ENCODE measurements at places on chromosomes 16 and 17.

- no peak for DNase-seq
These were observed 24.6 kb upstream of the COX10 start for GRCh38 chr17:14044702-14045101.

DNA sequence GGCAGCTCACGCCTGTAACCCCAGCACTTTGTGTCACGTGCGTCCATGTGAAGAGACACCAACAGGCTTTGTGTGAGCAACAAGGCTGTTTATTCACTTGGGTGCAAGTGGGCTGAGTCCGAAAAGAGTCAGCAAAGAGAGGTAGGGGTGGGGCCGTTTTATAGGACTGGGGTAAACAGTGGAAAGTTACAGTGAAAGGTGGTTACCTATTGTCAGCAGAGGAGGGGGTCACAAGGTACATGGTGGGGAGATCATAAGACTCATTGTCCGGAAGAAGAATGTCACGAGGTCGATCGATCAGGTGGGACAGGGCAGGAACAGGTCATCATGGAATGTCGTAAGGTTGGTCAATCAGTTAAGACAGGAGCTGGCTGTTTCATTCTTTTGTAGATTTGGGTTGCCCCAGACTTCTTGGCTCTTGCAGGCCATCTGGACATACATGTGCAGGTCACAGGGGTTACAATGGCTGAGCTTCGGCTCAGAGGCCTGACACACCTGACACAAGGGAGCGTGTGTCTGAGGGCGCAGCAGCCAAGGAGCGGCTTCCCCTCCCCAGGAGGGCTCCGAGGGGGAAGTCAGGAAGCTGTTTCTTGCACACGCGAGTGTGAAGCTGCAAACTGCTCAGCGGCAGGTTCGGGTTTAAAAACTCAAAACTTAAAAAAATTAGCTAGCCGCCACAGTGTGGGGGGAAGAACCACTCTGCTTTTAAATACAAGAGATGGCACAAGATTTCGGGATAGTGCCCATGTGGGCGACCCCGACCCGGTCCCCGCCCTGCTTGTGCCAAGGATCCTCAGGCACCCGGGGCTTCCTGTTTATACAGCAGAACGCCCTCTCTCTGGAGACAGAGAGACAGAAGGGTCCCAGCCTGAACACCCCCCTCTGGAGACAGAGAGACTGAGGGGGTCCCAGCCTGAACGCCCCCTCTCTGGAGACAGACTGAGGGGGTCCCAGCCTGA is 12.4 kb upstream of the TEX19 start:
- DNase-seq: no peak

DNA sequence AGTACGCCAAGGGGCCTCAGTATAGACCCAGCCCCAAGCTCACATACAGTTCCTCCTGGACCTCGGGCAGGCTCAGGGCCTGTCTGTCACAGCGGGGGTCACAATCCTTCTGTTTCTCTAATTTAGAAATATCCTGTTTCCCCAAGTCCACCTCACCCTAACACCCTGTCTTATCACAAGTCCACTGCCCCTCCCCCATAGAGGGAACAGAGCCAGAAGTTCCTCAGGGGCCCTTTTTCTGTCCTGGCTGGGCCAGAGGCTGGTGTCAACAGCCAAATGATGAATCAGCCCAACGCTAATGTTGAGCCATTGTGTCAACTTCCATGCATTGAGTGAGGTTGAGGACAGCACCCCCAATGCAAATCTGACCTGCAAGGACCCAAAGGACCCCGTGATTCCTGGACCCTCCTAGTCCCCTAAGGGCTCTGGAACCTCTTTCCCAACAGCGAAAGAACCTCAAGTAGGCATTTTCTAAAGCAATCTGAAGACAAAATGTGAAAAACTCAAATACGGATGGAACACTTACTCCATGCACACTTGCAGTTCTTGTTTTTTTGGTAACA is 58.6 kb downstream of the PECAM1 start:
- DNase-seq: no peak

DNA sequence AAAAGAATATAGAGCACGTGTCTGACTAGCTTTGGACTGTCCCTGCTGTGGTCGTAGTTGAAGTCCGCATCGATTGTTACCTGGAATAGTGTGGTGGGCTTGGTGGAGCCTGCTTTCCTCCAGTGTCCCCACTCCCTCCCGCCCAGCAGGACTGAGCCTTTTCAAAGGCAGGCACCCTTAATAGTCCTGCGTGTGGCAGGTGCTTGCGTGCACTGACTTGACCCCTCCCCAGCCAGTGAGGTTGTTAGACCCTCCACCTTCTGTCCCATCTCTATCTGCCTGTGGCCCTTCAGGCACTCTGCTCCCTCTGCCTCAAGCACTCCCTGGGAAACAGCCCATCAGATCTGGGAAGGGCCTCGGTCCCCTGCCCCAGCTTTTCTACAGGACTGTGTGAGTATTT is 36.6 kb downstream of the TMEM11 start:
- no peak for DNase-seq

DNA sequence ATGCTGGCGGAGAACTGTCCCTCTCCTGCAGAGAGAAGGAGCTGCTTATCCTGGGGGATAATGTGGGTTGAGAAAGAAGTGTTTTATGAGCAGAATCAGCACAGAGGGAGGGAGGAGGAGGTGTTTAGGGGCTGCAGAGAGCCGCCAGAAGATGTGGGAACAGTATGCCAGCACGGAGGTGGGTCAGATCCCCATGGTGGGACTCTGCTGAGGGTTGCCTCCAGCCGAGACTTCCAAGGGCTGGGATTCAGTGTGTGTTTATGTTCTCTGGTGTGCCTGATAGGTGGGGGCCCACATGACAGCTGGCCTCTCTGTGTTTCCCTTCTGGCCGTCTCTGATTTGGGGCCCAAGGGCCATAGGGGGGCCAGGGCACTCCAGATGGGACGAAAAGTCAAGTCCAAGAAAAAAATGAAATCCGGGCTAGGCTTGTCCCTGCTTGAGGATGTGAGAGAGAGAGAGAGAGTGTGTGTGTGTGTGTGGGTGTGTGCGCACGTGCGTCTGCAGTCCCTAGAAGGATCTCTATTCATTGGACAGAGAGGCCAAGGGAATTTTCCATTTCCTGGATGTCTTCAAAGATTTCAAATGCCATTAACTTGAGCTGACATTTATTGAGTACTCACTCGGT is 21.6 kb downstream of the PRKCB start:
- no peak for DNase-seq

DNA sequence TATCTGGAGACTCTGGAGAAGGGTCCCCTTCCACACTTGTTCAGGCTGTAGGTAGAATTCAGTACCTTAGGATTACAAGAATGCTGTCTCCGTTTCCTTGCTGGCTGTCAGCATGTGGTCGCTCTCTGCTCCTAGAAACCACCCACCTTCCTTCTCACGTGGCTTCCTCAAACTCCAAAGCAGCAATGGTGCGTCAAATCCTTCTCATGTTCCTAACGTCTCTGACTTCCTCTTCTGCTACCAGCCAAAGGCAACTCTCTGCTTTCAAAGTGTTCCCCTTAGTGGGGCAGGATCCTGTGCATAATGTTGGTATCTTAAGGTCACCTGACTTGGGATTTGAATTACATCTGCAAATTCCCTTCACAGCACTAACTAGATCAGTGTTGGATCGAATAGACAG is 30.9 kb upstream of the DYNLRB2 start:
- DNase-seq: no peak

GRCh38 chr16:88705801-88706228 is 393 bp downstream of the RNF166 start:
- DNase-seq: no peak

- DNase-seq: no peak
These were observed 62.0 kb downstream of the FOXL1 start for GRCh38 chr16:86640265-86640843.

DNA sequence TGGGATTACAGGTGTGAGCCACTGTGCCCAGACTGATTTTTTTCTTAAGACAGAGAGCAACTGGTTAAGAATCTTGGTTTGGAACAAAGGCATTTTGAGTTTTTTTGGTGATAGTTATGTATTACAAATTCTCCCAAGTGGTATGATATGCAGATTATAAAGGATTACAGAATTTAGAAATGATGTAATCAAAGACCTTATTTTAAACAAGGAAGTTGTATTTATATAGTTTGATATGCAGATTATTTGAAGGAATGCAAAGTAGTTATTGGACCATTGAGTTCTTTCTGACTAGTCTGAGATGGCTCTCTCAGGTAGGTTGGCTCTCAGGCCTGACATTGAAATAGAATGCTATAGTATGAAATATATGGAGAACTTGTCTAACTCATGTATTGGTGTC is 34.9 kb downstream of the AATF start:
- DNase-seq: no peak

DNA sequence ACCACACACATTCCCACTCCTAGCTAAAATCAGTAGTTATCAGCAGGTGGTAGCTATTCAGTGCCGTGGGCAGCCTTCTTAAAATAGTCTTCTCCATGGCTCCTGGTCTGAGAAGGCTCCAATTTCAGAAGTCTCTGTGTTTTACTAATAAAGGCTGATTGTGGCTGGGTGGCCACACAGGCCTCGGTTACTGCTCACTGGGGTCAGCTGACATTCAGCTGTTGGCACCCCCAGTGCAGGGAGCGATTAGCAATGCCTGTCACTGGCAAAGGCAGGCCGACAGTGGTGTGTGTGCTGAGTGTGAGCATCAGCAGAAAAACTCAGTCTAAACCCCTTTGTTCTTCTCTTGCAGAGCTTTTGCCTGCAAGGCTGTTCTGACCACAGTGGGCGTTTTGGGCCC is 16.6 kb upstream of the DBNDD1 start:
- DNase-seq: no peak

DNA sequence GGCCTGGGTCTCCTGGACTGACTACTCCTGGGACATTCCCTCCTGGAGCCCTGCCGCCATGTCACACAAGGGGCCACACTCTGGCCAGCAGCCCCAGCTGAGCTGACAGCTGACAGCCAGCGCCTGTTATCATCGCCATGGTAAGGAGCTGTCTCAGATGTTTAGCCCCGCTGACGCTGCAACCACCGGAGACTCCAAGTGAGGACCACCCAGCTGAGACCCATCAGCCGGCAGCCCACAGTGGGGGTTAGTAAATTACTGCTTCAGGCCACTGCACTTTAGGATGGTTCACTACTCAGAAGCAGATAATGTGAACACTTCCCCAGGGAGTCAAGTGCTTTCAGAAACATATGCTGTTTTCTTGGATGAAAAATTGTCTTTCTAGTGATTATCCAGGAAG is 14.6 kb upstream of the SPHK1 start:
- DNase-seq: no peak

GRCh38 chr17:13024526-13025257 is 6.9 kb upstream of the ELAC2 start:
- DNase-seq: peak; percentile 74

DNA sequence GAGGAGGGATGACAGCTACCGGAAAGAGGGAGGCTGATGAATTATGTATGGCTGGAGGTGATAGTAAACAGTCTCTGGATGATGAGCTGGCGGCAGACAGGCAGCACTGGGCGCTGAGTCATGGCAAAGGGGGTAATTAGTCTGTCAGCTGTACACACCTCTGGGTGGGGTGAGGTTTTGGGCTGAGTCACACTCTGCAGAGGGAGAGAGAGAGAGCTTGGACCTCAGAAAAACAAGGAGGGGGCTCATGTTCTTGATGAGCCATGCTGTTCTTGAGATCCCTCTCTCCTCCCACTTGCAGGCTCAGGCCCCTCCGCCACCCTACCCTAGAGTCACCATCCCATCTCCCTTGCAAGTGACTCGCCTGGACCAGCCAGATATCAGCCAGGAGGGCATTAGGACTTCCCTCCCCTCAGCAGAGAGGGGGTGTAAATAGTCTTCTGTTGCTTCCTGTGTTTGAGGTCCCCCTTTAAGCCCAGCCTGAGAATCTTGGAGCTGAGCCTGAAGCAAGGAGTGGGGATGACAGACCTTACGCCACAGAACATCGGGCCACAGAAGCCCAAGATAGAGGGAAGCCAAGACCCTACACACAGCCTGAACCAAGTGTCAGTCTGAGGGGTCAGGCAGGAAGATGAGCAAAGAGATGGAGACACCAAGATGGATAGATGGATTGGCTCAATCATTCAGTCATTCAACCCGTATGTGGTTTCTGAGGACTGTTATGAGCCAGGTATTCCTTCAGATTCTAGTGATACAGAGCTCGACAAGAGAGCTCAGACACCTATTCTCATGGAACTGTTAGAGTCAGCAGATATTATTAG is 383.2 kb upstream of the CCL2 start:
- DNase-seq: no peak

- no peak for DNase-seq
These were observed 31.5 kb upstream of the FBXW10B start for GRCh38 chr17:15650741-15651582.

GRCh38 chr16:85888405-85889331 is 10.3 kb upstream of the IRF8 start:
- DNase-seq: no peak

DNA sequence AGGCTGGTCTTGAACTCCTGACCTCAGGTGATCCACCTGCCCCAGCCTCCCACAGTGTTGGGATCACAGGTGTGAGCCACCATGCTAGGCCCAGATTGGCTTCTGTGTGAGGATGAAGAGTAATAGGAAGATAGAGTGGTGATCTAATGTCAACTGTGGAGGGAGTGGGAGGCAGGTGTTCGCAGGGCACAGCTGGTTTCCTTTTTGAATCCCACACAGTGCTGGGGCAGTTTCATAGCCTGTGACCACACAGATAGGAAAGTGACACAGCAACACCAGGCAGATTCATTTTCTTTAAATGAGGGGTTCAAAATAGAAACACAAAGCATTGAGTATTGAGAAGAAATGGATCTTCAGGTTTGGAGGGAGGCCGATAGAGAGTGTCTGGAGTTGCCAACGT is 540.3 kb downstream of the WWOX start:
- DNase-seq: no peak

- no peak for DNase-seq
These were observed 92.9 kb downstream of the RGS9 start for GRCh38 chr17:65230040-65230439.

GRCh38 chr17:11554542-11554941 is 43.7 kb upstream of the DNAH9 start:
- no peak for DNase-seq

GRCh38 chr17:48612854-48613691 is 2.0 kb downstream of the HOXB8 start:
- DNase-seq: no peak
